ENCODE measurements at places on chromosomes 6 and 20. TPM values are rescaled to one million over a fixed set of nuclear protein-coding genes. Genes with fewer than 3 reads are reported as not detected.

The LPA gene
- total RNA-seq = not detected

DNA sequence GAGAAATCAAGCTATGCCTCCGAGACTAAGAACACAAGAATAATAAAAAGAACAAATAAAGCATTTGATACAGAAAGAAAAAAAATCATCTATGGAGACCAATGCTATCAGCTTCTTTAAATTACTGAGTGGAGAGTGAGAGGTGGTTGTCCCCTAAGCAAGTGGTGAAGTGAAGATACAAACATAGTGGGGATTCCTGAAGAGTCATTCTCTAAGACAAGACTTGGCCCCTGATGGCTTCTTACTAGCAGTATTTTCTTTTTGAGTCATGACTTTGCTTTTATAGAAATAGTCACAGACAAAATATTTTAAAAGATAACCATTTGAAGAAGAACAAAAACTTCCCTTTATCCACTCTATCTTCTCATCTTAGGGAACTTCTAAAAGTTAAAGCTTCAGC, 261.4 kb upstream of the PRDM1 start:
- DNase-seq = no peak

GRCh38 chr6:112141707-112142106, 54.3 kb downstream of the FAM229B start:
- DNase-seq = no peak

DNA sequence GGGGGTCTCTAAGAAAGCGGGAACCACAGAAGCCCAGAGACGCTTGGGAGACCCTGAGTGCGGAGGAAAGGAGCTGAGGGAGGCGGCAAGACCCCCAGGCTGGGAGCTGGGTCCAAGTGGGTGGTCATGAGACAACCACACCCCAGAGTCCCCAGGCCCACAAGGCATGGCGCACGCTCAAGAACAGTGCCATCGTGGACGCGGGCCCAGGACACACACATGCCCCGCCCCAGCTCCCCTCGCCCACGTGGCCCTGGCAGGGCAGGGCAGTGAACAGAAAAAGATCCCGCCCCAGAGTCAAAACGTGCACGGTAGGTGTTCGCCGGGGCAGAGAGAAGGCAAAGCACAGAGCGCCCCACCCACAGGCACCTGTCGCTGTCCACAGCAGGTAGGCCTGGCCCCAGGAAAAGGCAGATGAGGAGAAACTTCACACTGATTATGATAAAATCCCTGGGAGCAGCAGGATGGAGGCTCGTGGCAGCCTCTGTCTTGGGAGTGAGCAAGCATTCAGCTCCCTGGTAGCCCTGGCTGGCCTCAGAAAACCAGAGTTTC, 50.0 kb downstream of the BPIFB1 start:
- DNase-seq = no peak

- DNase-seq = peak; percentile 25
These were observed 27.8 kb upstream of the SRPK1 start for GRCh38 chr6:35948725-35949124.

GRCh38 chr20:38159566-38159956, 5.5 kb downstream of the TGM2 start:
- no peak for DNase-seq

DNA sequence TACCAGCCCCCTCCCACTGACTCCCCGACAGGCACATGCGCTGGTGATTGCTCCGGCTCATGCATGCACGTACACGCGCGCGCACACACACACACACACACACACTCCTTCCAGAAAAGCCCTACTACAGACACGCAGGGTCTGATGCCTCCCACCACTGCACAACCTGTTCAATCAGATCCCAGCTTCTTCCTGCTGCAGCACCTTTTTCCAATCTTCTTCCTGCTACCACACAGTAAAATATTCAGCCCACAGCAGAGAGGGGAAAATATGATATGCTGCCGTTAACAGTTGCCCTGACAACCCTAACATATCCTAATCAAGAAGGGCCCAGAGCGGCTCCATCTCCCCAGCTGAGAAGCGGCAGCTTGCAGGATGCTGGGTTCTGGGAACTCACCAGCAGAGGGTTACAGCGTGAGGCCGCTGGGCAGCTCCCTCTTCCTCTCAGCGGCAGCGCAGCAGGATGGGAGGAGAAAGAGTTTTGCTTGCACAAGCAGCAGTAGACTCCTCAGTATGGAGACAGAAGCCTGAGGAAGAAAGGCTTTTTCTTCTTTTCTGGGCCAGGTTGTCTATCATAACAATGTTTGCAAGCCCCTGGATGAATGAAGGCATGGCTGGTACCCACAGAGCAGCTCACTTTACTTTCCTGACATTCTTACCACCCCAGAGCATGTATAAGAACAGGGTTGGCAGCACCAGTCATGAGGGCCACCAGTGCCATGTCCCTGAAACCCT, 23.9 kb downstream of the MAP7 start:
- DNase-seq = peak; percentile 15

The CD93 gene
- total RNA-seq = under 0.01 TPM

GRCh38 chr6:100452998-100453397, 11.7 kb downstream of the SIM1 start:
- no peak for DNase-seq

GRCh38 chr6:155200012-155200411, 63.8 kb upstream of the CLDN20 start:
- no peak for DNase-seq

DNA sequence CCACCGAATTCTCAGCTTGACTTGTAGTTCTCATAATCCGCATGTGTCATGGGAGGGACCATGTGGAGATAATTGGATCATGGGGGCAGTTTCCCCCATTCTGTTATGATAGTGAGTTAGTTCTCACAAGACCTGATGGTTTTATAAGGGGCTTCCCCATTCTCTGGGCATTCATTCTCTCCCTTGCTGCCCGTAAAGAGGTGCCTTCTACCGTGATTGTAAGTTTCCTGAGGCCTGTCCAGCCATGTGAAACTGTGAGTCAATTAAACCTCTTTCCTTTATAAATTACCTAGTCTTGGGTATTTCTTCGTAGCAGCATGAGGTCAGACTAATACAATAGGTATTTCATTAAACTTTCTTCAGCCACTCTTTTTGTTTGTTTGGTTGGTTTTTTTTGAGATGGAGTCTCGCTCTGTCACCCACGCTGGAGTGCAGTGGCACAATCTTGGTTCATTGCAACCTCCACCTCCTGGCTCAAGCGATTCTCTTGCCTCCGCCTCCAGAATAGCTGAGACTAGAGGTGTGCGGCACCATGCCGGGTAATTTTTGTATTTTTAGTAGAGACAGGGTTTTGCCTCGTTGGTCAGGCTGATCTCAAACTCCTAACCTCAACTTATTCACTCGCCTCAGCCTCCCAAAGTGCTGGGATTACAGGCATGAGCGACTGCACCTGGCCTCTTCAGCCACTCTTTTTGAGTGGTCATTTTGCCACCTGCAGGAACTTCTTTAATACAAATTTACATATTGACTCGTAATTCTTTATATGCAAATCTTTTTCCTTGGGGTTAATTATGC, 36.3 kb downstream of the GSTA2 start:
- peak; percentile 55 for DNase-seq

The PROKR2 gene
- total RNA-seq = not detected

DNA sequence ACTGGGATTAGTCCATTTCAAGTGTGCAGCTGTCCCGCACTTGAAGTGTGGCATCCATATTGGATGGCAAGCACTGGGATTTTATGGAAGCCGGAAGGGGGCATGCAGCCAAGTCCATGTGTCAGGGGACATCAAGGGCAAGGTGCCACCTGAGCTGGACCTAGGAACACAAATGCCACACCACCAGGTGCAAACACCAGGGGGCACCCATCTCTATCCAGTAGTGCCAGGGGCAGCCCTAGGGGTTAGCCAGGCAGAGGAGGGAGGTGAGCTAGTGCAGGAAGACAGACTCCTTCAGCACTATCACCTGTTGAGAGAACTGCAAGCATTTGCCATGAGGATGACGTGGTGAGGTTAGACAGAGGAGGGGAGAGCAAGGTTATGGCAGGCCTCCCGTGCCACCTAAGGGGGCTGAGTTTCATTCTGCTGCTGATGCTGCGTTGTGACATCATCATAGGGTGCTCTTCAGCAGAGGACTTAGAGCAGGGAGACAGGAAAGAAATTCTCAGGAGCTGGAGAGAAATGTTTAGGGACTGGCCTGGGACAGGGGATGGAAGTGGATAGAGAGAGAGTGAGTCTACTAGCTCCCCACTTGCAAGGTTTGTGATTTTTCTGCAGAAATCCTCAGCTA, 192.6 kb upstream of the SLC24A3 start:
- DNase-seq = no peak

DNA sequence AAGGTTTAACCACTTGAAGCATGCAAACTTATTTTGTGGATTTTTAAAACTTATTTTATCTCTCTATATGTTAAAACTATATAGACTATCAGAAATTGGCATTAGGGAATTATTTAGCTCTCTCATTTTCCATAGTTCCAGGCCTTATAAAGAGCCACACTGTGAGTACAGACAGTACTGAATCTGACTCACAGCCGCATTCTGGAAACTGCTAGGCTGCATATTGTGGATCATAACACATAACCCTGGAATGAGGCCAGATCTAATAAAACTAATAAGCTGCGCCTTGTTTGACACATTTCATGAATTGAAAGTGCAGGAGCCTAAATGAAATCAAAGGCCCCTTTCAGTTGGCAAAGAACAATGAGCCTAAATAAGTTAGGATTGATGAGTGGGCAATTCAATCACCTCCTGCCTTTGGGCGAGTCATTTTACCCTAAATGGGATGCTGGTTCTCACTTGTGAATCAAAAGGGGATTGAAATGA, 308.4 kb downstream of the PACRG start:
- no peak for DNase-seq

DNA sequence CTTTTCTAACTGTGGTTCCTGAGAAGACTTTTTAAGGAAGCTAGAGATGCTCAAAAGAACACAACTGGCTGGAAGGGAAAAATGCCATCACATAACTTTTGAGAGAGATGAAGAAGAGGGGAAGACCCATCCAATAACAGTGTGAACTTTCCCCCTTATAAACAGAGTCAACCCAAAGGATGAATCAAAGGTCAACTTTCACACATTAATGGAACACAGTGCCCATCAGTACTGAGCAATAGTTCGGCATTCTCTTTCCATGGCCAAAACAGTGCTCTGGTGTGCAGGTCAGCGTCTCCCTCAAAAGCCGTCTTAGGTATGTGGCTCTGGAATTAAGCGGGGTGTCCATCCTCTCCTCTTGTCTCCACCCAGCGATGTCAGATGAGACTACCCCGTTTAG, 130.4 kb downstream of the GJA10 start:
- DNase-seq = no peak

The GTSF1L gene
- total RNA-seq = not detected

The SLC32A1 gene
- total RNA-seq = not detected

DNA sequence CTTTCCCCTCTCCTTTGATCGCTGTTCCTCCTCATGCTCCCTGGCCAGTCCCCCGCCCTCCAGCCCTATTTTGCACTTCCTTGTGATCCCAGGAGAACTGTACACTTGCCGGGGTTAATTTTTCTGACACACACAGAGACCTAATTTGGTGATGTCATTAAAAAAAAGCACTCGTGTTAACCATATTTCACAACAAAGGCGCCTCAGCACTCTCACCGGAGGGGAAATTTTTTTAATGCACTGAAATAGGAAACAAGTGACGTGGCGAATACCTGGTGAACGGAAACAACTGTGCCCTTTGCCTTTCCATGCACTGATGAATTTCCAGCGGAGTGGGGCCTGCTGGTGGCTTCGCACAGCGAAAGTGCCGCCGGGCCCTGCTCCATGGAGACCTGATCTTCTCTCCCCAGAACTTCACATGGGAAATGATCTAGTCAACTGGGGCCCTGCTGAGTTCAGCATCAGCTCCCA, 53.9 kb upstream of the TAGAP start:
- no peak for DNase-seq

The MYT1 gene
- not detected for total RNA-seq

The LIN28B gene
- total RNA-seq = 7.3 TPM

- DNase-seq = no peak
These were observed 76.1 kb downstream of the COL19A1 start for GRCh38 chr6:69942485-69942884.

DNA sequence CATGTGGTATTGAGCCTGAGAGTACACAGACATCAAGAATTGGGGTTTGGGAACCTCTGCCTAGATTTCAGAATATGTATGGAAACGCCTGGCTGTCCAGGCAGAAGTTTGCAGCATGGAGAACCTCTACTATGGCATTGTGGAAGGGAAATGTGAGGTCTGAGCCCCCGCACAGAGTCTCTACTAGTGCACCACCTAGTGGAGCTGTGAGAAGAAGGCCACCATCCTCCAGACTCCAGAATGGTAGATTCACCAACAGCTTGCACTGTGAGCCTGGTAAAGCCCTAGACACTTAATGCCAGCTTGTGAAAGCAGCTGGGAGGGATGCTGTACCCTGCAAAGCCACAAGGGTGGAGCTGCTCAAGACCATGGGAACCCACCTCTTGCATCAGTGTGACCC, 658.2 kb downstream of the HACE1 start:
- no peak for DNase-seq

DNA sequence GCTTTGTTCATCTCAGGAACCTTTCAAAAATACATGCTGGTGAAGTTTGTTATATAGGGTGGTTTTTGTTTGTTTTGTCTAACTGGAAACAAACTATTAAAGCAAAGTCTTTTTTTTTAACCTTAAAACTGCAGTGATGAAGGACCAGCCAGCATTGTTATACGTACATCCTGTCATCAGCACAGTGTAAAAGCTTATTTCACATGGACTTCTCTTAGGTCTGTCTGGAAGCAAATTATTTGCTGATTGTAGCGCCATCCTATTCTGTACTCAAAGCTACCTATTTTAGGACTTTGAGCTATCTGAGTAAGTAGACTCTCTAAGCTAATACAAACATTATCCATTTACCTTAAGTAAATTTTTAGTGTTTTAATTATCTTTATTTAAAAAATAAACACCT, 61.7 kb downstream of the SNX9 start:
- DNase-seq = no peak

DNA sequence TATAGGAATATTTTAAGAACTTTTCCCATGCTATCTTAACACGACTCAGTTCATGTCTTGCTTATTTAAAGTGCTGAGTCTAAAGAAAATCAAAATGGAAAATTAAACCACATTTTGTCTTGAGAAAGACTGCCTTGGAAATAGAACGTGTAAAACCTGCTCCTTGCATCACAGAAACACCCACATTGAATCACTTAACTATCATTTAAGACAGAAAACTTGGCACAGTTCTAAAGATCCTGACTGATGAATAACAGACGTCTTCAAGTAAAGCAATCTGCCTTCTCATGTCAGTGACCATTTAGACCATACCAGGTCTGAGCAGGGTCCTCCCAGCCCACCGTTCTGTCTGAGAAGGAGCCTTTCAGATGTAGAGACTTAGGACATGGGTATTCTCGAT, 7.4 kb downstream of the PERP start:
- no peak for DNase-seq
